ENCODE measurements at places on chromosomes 7 and 10.

DNA sequence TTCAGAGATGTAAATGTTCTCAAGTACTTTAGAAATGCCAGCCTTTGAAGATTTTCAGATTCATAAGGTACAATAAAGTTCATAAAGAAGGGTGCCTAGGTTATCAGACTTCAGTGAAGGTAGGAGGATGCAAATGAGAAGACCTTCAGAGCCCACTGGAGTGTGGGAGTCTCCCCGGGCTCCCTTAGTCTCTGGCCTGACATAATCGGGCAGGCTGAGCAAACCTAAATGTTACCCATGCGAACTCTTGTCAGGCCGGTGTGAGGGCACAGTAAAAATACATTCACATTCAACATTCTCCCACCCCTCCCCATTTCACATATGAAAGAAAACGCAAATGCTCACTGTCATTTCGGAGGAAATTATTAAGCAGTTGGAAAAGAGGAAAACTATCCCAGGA is 102.6 kb upstream of the FEZF1 start:
- H3K4me3 ChIP-seq: no peak overlapping the region
- no peaks in the 10 kb centered on the region for H3K4me1 ChIP-seq
- H3K36me3 ChIP-seq: no peaks in the 10 kb centered on the region
- no peak for DNase-seq
- peaks cover 2% of the 10 kb centered on the region for H3K27me3 ChIP-seq

DNA sequence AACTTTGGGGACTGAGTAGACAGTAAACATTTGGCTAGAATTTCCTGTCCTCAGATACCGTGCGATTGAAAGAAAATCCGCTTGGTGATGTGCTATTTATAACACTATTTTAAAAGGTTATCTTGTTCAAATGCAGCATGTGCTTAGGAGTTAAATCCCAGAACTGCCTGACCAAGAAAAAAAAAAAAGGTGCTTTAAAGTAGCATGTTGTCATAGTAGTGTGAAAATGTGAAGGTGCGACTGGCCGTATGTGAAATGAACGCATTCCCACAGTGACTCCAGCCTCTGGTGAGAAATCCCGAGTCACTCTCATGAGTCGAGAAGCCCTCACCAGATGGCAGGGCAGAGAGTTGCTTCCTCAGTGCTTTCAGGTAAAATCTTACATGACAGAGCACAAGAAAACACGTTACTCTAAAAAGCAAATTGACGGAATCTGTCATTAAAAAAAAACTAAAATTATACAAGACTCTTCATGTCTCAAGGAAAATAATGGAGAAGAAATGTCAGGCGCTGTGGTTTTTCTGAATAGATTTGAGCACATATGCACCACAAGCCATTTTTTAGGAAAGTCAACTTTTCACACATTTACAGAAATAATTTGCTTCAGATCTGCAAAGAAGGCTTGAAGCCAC is 18.4 kb upstream of the KLF6 start:
- no peaks in the 10 kb centered on the region for H3K27me3 ChIP-seq
- peak; percentile 92 for DNase-seq
- H3K4me1 ChIP-seq: peaks cover 17% of the 10 kb centered on the region

- no peaks in the 10 kb centered on the region for H3K27me3 ChIP-seq
- H3K27ac ChIP-seq: no peak overlapping the region
- no peaks in the 10 kb centered on the region for H3K36me3 ChIP-seq
- H3K4me1 ChIP-seq: no peaks in the 10 kb centered on the region
- no peak for DNase-seq
Observed at GRCh38 chr10:119301397-119301796, 94.0 kb downstream of the GRK5 start.

DNA sequence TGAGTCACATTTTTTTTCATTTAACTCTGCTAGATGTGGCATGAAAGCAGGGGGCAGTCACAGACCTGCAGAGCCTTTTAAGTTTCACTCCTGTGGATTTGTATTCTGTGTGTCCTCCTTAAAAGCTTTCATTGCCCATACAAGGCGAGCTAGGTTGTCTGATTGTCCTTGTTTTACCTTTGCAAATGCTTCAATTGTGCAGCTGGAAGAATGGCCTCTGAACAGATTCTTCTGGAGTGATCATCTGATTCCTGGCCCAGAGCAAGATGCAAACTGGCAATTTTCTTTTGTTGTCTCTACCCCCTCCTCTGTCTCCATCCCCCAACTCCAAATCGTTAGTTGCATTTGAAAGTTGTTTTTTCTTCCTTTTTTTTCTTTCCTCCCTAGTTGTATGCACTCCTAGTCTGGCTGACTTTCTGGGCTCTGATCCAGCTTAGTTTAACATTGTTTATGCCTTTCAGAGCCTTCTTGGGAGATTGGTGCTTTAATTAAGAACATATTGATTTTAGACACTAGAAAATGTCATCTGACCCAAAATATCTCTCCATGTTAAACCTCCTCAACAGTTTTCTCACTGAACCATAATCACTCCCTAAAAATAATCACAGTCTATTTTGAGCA is 150.2 kb downstream of the REEP3 start:
- H3K27ac ChIP-seq: no peak overlapping the region
- no peaks in the 10 kb centered on the region for H3K36me3 ChIP-seq
- H3K4me1 ChIP-seq: peaks cover 11% of the 10 kb centered on the region
- H3K4me3 ChIP-seq: no peak overlapping the region
- DNase-seq: peak; percentile 40

- no peak overlapping the region for H3K4me3 ChIP-seq
- no peak for DNase-seq
- H3K4me1 ChIP-seq: no peaks in the 10 kb centered on the region
Observed at GRCh38 chr10:62056698-62057097, 155.2 kb downstream of the ARID5B start.

- H3K4me3 ChIP-seq: no peak overlapping the region
- H3K27me3 ChIP-seq: no peaks in the 10 kb centered on the region
- H3K27ac ChIP-seq: no peak overlapping the region
- no peaks in the 10 kb centered on the region for H3K36me3 ChIP-seq
- DNase-seq: no peak
Observed at GRCh38 chr7:158274404-158274811, 313.2 kb downstream of the PTPRN2 start.

DNA sequence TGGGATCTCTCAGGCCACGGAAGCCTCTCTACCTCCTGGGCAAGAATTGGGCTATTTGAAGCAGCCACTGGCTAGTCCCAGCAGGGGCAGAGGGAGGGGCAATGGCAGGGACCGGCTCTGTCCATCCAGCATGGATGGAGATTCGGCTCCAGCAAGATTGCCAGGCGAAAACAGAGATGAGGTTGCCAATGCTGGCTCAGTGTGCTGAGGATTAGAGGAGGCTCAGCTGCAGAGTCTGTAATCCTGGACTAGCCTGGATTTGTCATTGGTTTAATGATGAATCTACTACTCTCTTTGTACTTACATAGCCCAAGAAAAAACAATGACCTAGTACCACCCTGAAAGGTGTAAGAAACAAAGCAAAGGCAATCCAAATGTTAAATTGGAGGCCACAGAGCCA is 112.2 kb upstream of the PDCD4 start:
- H3K4me1 ChIP-seq: no peaks in the 10 kb centered on the region
- no peaks in the 10 kb centered on the region for H3K27me3 ChIP-seq
- no peak for DNase-seq
- no peak overlapping the region for H3K27ac ChIP-seq
- H3K36me3 ChIP-seq: no peaks in the 10 kb centered on the region
- H3K4me3 ChIP-seq: no peak overlapping the region

DNA sequence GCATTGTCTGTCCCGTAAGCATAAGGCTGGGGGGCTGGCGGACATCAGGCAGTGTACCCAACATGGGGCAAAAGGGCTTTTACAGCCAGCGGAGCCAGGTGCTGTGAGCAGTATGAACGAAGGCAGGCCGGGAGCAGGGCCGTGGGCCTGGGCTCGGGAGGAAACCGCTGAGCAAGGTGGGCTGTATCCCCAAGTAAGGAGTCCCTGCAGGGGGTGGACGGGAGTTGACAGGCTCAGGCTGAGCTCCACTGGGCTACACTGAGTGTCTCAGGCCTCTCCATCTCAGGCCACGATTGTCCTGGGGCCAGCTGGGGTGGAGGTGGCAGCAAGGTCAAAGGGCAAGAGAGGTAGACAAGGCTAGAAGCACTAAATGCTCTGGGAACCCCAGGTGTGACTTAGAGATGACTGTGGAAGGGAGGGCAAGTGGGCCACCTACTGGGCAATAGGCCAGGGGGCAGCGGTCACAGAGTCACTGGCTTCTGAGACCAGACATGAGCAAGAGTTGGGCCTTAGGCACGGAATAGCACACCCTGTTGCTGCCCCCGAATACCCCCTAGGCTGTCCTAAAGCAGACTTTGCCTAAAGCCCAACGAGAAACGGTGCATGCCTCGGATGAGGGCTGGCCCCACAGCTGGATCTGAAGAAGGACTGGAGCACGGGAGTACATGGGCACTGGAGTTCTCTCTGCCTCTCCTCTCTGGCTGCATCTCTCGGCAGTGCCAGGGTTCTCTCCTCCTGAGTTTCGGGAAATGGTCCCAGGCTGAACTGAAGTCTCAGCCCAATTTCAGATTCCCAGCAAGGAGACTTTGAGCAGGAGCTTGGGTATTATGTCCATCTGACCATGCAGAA is 10.8 kb upstream of the RAMP3 start:
- no peaks in the 10 kb centered on the region for H3K27me3 ChIP-seq
- no peak overlapping the region for H3K27ac ChIP-seq
- no peak for DNase-seq
- no peaks in the 10 kb centered on the region for H3K36me3 ChIP-seq
- H3K4me3 ChIP-seq: no peak overlapping the region

DNA sequence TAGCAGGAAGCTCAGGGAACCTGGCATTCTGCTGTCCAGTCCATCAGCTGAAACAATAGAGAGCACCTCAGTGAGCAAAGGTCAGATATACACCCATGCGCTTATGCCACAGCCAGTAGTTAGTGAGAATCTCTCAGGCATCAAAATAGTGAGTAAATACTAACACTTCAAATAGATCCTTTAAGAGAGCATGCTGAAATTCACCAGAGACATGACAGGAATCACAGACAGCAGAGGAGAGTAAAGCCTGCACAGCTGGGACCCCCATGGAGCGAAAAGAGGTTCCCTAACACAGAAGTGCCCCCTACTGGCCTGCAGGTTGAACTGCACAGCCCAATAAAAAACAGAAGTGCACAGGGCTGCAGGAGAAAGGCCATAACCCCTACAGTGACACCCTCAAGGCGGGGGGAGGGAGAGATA is 57.6 kb upstream of the ANTXRL start:
- H3K36me3 ChIP-seq: no peaks in the 10 kb centered on the region
- H3K4me1 ChIP-seq: no peaks in the 10 kb centered on the region
- DNase-seq: peak; percentile 84
- H3K27me3 ChIP-seq: no peaks in the 10 kb centered on the region

DNA sequence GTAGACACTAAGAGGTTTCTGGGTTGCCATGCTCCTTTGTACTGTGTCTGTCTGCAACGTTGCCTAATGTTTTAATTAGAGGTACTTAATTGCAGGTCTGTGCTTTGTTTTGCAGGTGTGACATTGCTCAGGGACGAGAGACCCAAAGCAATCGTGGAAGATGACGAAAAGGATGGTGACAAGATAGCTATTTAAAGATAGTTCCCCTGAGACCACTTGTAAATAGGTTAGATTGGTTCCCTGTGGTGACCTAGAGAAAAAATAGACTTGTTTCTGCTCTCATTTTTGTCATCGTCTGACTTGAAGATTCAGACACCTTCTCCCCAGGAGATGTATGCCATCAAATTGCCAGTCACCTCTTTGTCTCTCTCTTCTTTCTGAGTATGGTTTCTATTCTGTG is 20.1 kb downstream of the PPP1R17 start:
- no peak overlapping the region for H3K27ac ChIP-seq
- no peaks in the 10 kb centered on the region for H3K27me3 ChIP-seq
- no peak overlapping the region for H3K4me3 ChIP-seq
- H3K4me1 ChIP-seq: peaks cover 7% of the 10 kb centered on the region
- DNase-seq: peak; percentile 29

DNA sequence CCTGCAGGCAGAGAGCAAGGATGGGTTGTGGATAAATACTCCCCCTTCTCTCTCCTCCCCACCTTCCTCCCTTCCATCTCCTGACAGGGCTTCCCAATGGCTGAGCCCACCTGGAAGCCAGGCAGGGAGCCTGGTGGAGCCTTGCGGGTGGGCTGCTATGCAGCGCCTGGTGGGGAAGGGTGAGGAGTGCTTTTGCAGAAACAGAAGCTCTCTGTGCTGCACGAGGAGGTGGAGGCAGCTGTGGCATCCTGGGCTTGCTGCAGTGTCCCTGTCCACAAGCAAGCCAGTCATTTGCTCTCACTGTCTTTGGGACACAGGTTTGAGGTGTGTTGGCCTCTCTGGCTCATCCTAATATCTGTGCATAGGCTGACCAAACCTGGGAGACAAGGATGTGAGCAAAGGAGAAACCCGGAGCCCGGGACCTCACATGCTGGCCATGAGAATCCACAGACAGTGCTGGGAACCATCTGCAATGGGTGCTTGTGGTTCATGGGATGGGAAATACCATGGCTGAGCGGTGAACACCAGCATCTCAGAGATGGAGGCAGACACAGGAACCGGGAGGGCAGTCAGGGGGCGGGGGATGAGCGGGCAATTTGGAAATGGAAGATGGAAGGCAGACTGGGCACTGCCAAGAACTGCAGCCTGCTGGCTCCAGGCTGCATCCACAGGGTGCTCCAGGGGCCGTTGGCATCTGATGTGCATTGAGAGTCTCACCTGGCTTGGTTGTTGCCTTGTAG is 364.2 kb downstream of the GLRX3 start:
- no peaks in the 10 kb centered on the region for H3K27me3 ChIP-seq
- no peak for DNase-seq
- no peaks in the 10 kb centered on the region for H3K36me3 ChIP-seq

GRCh38 chr10:103493362-103493915 is at the start of gene NEURL1:
NEURL1 (plus strand) TSS chr10:103493705; CDS start chr10:103494388, 683 bp downstream.
- H3K27ac ChIP-seq: no peak within 1 kb of the TSS
- peak; percentile 58 for DNase-seq
- no peaks in the 10 kb centered on the region for H3K4me1 ChIP-seq
- no peaks in the 10 kb centered on the region for H3K36me3 ChIP-seq

DNA sequence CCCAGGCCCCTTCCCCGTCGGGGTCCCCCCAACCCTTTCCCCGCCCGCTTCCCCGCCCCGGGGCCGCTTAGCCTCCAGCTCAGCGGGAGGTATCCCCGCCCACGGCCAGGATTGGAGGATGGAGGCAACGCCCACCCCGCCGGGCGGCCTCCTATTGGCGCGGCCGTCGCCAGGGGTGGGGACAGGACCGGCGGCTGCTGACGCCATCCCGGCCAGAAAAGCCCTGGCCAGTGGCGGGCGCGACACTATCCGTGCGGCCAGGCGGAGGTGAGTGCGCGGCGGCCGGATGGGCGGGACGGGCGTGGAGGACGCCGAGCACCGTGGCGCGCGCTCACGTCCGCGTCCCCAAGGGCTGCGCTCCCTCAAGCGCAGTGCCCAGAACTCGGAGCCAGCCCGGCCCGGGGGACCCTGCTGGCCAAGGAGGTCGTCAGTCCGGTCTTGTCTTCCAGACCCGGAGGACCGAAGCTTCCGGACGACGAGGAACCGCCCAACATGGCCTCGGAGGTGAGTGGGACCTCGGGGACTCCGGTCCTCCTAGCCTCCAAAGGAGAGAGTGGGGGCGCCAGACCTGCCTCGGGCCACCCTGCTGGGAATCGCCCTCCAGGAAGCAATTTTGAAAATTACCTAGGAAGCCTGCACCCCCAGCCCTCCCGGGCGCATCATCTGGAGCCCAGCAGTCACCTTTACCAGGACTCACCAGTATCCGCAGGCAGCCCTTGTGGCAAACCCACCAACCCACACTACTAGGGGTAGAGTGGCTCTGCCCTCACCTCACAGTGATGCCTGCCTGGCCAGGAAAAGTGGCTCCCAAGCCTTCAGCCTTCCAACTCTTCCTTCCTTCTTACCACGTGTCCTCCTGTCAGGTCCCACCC is at the start of gene ASL:
TSS of gene ASL (plus strand) at position 230 of the 872 bp plus-strand sequence. CDS start at position 493, 263 bp downstream.
- H3K4me1 ChIP-seq: peaks cover 3% of the 10 kb centered on the region
- peak within 1 kb of the TSS; percentile 93 for H3K4me3 ChIP-seq

GRCh38 chr7:110224643-110225042 is 866.3 kb upstream of the LRRN3 start:
- no peak overlapping the region for H3K4me3 ChIP-seq
- DNase-seq: no peak
- H3K27ac ChIP-seq: no peak overlapping the region
- no peaks in the 10 kb centered on the region for H3K27me3 ChIP-seq
